ENCODE measurements at places on chromosomes 6 and 20.
A peak's percentile ranks its signal among the peaks of the same experiment; 100 is the strongest.

DNA sequence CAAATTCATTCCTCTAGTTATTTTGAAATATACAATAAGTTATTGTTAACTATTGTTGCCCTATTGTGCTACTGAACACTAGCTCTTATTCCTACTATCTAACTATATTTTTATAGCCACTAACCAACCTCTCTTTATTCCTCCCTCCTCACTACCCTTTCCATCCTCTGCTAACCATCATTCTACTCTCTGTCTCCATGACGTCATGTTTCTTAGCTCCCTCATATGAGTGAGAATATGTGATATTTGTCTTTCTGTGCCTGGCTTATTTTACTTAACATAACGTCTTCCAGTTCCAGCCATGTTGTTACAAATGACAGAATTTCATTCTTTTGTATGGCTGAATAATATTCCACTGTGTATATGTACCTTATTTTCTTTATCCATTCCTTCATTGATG lies 95.3 kb downstream of the ATXN1 start:
- DNase-seq: no peak

DNA sequence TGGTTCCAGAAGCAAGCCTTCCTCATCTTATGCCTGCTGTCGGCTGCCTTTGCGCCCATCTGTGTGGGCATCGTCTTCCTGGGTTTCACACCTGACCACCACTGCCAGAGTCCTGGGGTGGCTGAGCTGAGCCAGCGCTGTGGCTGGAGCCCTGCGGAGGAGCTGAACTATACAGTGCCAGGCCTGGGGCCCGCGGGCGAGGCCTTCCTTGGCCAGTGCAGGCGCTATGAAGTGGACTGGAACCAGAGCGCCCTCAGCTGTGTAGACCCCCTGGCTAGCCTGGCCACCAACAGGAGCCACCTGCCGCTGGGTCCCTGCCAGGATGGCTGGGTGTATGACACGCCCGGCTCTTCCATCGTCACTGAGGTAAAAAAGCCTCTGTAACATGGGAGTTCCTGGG lies 366 bp downstream of the SLC22A1 start:
- no peak for DNase-seq

DNA sequence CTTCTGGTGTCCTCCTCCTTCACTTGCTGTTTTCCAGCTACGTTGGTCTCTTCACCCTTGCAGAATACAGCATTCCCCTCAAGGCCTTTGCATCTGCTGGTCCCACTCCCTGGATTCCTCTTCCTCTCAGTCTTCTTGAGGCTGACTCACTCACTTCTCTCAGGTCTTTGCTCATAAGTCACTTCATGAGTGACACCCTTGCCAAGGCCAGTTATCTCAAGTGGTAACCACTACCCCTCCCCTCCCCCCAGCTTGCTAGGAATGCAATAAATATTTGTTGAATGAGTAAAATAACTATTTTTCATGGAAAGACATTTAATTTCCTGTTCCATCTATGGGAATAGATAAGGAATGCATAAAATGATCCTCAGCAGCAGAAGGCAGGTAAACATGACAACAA lies 131.7 kb downstream of the PLCB4 start:
- no peak for DNase-seq

GRCh38 chr20:61795669-61796630 lies 269.7 kb downstream of the TAF4 start:
- no peak for DNase-seq

DNA sequence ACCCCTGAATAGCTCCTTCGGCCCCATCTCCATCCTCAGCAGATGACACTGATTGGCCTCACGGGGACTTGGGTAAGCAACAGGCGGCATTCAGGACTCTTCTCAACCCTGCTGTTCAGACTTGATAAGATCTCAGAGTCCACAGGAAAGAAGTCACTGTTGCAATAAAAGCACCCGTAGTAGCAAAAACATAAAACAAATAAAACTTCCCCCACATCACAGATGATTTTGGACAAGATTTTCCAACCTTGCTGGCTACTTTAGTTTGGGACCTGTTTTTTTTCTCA lies 17.1 kb upstream of the C20orf144 start:
- DNase-seq: no peak

GRCh38 chr6:159716247-159717096 lies 10.8 kb upstream of the WTAP start:
- no peak for DNase-seq

DNA sequence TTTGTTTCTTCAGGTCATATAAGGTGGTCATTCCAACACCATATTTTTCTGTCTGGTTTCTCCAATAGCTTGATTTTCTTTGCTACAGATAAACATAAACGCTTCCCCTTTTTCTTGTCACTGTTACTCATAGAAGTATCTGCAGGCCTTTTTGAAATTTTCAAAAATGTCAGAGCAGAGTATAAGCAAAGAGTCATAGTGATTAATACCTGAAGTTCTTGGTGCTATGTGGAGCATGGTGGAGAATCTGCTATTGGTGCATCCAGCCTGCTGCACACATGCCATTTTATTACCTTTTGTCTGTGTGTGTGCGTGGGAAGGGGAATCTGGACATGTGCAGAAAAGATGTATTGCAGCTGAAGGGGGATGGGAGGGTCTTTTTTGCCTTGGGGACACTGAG lies 19.7 kb downstream of the STX11 start:
- no peak for DNase-seq

DNA sequence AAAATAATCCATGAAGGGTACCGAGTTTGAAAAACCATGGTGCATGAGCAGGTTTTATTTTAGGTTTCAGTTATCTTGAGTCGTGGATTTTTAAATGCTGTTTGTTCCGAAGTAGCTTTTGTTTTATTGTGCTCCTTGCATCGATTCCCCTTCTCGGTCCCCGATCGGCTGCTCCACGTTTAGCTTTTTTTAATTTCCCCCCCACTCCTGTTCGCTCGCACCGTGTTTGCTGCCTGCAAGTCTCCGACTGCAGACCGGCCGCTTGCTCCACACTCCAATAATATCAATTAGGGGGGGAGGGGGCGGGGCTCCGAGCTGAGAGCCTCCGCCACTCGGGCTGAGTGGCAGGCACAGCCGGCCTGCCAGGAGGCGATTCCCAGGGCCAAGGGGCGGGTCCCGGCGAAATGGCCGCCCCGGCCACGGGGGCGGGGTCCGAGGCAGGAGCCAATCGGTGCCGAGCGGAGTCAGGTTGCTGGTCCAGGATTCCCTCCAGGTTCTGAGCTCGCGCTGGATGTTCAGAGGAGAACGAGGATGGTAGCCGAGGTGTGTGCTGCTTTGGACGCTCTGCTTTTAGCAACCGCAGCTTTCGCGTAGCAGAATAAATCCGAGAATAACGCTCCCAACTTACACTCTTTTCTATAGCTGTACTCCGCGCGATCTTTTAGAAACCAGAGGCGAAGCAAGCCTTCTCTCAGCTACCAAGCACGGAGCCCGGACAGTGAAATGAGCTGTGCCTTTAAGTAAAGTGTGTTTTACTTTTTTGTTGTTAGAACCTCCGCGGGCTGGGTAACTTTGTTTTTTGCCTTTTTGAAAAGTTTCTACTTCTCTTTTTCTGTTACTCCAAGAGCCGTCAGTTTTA lies at the start of gene EPHA7:
EPHA7 (minus strand) TSS at position 256 of the 859 bp plus-strand sequence; CDS start at position 38, 218 bp downstream.
- peak; percentile 92 for DNase-seq

DNA sequence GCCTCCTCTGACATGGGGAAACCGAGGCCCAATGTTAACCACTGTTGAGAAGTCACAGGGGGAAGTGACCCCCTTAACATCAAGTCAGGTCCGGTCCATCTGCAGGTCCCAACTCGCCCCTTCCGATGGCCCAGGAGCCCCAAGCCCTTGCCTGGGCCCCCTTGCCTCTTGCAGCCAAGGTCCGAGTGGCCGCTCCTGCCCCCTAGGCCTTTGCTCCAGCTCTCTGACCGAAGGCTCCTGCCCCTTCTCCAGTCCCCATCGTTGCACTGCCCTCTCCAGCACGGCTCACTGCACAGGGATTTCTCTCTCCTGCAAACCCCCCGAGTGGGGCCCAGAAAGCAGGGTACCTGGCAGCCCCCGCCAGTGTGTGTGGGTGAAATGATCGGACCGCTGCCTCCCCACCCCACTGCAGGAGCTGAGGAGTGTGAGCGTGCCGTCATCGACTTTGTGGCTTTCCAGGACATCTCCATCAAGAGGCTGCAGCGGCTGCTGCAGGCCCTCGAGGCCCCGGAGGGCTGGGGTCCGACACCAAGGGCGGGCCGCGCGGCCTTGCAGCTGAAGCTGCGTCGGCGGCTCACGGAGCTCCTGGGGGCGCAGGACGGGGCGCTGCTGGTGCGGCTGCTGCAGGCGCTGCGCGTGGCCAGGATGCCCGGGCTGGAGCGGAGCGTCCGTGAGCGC lies 1.6 kb downstream of the TNFRSF6B start:
- DNase-seq: no peak

GRCh38 chr6:140076105-140076504 lies 701.7 kb upstream of the CITED2 start:
- DNase-seq: no peak

- DNase-seq: no peak
These were observed 185.1 kb downstream of the SMOC2 start for GRCh38 chr6:168626046-168626602.

- no peak for DNase-seq
These were observed 28.6 kb upstream of the OLIG3 start for GRCh38 chr6:137522831-137523230.

- DNase-seq: no peak
These were observed 466.5 kb upstream of the RNF217 start for GRCh38 chr6:124495665-124496190.

- peak; percentile 69 for DNase-seq
These were observed 10.2 kb upstream of the DNAJC5 start for GRCh38 chr20:63884506-63885263.

DNA sequence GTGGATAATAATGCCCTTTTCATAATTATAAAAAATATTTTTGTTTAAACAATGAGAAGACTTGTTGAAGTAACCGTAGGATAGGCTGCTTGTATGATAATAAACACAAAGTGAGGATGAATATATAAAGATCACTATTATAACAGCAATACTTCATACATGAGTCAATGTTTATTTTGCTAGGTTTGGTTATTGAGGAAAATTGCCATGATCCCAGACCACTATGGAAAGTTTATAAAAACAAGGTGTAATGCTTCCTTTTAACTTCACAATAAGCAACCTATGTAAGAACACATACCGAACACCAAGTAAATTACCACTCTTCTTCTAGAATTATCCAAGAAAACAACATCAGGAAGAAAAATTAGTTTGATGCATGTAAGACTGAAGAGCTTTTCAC lies 495.3 kb upstream of the RNF217 start:
- no peak for DNase-seq

DNA sequence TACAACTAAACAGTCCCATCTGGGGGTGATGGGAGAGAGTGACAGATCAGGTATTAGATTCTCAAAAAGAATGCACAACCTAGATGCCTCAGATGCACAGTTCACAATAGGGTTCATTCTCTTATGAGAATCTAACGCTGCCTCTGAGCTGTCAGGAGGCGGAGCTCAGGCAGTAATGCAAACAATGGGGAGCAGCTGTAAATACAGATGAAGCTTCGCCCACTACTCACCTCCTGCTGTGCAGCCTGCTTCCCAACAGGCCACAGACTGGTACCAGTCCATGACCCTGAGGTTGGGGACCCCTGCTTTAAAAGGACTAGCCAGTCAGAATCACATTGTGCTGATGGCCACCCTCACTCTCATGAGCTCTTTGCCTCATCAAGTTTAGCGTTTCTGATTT lies 247.0 kb upstream of the KCNQ5 start:
- DNase-seq: no peak

- DNase-seq: no peak
These were observed 49.5 kb downstream of the TRERF1 start for GRCh38 chr6:42402184-42402583.

GRCh38 chr20:19725814-19726525 lies 32.1 kb upstream of the RIN2 start:
- no peak for DNase-seq

GRCh38 chr20:17943343-17943742 lies 25.3 kb downstream of the SNX5 start:
- no peak for DNase-seq

GRCh38 chr20:1900321-1900801 lies 5.2 kb downstream of the SIRPA start:
- peak; percentile 30 for DNase-seq

DNA sequence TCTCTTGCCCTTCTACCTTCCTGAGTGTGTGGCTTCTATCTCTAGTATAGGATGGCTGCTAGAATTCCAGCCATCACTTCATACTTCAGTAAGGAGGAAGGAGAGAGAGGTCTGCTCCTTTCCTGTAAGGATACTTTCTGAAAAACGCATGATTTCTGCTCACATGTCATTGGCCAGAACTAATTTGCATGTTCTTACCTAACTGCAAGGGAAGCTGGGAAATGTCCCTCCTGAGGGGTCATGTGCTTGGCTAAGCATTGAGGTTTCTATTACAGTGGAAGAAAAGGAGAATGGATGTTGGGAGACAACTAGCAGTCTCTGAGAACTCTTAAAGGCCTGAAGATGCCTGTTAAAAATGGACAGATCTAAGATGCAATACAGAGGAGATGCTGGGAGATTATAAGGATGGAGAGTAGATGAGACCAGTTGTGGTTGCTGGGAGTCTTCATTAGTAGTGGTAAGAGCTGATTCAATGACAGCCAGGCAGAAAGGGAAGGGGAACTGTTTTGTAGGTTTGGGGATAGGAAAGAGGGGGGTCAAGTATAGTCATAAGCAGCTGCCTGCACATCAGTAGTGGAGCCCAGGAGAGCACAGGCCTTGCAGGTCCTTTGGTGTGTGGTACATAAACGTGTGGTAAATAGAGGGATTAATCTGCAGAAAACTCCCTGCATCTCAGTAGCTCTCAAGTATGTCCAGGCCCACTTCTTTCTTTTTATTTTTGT lies 20.2 kb downstream of the CDS2 start:
- DNase-seq: no peak

DNA sequence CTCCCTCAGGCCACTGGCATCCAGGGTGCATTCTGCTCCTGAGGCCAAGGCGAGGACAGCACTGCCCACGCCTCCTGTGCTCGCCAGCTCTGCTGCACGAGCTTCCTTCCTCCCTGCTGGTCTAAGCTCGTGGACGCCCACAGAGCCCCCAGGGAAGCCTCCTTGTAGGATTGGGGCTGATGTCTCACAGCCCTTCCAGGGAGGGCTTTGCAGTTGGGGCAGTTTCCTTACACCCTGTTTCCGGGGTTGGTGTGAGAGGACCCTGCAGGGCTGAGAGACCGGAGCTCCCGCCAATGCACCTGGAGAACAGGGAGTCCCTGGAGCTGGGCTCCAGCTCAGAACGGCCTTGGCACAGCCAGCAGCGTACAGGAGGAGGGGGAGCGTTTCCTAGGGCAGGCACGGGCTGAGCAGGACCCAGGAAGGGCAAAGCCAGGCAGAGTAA lies 172.4 kb upstream of the PDE10A start:
- DNase-seq: no peak

DNA sequence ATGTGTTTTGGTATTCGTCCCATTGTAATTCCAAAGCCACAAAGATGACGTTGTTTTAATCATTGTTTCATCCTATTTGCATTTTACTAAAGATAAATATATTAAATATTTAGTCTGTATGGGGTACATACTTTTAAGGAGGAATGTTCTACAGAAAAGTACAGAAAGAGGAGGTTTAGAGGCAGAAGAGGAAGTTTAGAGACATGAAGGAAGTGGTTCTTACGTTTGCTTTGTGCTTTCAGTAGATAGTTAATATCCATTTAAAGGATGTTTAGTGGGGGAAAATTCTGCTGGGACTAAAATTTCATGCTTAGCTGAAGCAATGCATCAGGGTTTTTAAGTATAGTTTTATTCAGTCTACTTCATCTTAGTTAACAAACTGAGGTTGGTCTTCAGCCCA lies 116.6 kb downstream of the CRYBG1 start:
- DNase-seq: no peak

GRCh38 chr20:36304786-36305495 lies 1.2 kb upstream of the DLGAP4 start:
- DNase-seq: no peak

GRCh38 chr6:35665573-35665972 lies 23.1 kb downstream of the FKBP5 start:
- DNase-seq: no peak

Data from left ventricle myocardium inferior (tissue), 1 donor.